ENCODE measurements at places on chromosomes 6 and 20.
A peak's percentile ranks its signal among the peaks of the same experiment; 100 is the strongest.

DNA sequence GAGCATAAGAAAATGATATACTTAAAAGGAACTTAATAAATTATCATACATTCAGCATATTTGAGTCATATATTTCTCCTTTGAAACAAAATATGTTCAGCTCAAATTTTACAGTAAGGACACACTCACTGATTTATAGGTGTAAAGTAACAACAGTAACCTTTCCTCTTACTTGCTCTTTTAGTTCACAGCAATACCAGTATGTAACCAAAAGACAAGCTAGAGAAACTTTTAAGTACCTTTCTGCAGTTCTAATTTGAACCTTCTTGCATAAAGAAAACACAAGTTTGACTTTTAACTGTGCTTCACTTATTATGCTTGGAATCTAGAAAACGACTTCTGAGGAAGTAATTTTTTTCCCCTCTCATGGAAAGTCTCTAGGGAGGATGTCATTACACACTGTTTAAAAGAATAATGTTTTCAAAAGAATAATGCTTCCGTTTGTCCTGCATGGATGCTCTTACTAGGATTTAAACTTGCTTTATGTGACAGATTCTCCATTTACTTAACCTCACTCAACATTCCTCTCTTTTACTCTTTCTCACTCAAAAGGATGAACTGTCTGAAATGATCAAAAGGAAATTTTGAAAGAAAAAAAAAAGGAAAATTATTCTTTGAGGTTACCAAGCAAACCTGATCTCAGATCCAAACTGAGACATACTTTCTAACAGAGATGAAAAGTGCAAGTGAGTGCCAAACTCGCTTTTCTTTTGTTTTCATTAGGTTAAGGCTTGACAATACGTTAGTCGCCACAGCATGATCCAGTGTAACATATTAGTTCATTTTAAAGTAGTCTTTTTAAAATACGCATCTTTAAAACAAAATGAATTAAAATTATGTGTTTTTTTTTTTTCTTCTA is 22.4 kb upstream of the CALHM6 start:
- no peak for DNase-seq

- DNase-seq: no peak
Observed at GRCh38 chr20:56032251-56032650, 26.9 kb upstream of the CBLN4 start.

- DNase-seq: no peak
Observed at GRCh38 chr6:158954753-158955152, 45.2 kb downstream of the RSPH3 start.

DNA sequence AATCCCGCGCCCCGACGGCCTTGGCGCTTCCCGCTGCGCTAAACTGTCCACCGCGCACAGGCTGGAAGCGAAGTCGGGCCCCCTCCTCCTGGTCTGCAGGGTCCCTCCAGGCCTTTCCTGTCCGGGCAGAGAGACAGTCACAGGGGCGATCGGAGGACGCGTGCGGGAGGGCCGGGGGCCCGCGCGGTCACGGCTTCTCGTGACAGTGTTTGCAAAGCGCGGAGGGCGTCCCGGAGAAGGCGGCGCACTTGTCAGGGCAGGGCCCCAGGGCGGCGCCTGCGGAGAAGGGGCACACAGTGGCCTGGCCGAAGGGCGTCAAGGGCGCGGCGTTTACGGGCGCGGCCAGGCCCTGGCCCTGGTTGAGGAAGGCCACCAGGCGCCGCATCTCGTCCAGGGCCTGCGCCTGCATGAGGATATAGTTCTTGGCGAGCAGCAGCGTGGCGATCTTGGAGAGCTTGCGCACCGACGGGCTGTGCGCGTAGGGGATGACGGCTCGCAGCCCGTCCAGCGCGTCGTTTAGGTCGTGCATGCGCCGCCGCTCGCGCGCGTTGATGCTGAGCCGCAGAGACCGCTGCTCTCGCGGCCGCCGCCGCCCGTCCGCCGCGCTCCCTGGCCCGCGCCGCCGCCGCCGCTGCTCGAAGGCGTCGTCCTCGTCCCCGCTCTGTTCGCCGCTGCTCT is 763 bp downstream of the BHLHE23 start:
- DNase-seq: no peak

GRCh38 chr6:143426026-143426425 is 24.5 kb downstream of the ADAT2 start:
- no peak for DNase-seq

DNA sequence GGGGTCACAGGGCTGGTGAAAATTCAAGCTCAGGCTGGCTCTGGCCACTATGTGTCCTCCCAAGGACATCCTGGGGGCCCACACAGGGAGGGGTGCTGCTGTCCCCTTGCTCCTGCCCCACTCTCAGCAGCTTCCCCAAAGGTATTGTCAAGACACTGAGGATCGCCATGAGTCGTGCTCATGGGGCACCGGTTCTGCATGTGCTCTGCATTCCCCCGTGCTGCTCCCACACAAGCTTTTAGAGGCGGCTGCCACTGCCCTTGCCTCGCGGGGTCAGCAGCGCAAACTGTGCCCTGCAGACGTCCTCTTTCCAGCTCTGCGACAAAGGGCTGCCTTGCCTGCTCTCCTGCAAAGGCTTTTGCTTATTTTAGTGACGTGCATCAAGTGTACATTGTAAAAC is 179.8 kb downstream of the ERMARD start:
- no peak for DNase-seq

- no peak for DNase-seq
Observed at GRCh38 chr6:16816891-16817290, 55.6 kb upstream of the ATXN1 start.

- DNase-seq: no peak
Observed at GRCh38 chr6:16097382-16098171, 31.3 kb upstream of the MYLIP start.

- no peak for DNase-seq
Observed at GRCh38 chr6:77796824-77797809, 144.3 kb downstream of the MEI4 start.

DNA sequence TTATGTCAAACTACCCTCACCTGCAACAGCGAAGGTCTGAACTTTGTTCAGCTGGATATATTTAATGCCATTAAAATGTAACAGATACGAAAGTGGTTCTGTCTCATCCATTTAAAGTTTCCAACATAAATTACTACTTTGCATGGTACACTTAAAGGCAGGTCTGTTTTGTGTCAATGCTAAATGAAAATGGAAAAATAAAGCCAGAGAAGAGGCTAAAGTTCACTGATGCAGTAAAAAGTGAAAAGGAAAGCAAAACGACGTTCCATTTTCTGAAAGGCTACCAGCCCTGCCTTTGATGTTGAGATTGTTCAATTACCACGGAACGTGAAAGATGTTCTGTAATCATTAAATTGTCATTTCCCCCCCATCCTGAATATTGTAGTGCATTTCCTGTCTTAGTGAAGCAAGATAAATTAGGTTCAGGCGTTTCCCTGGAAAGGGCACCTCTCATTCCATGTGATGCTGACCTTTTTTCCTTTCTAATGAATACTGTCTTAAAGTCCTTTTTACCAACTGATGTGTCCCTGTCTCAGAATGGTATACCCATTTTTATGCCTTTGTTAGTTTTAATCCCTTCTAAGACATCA is 334.7 kb upstream of the JAG1 start:
- DNase-seq: no peak

GRCh38 chr6:88698661-88699060 is 264.8 kb downstream of the RNGTT start:
- no peak for DNase-seq

- peak; percentile 49 for DNase-seq
Observed at GRCh38 chr20:50439539-50440453, 70.4 kb upstream of the PTPN1 start.

GRCh38 chr20:32470025-32470861 is 112.1 kb downstream of the ASXL1 start:
- peak; percentile 68 for DNase-seq

DNA sequence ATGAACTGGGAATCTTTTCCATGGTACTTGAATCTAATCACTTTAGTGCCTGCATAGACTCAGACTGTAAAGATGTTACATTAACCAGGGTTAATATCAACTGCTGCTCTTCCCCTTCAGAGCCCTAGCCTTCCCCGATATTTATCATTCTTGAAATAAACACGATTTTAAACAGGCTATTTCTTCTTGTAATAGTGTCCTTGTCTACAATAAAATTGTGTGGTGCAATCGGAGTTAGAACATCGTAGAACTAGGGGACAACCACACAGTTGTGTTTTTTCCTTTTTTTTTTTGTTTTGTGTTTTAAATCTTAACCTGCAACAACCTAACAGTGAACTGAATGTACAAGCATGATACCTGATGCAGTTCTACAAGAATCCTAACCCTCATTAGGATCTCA is 4.5 kb downstream of the GJA1 start:
- no peak for DNase-seq

GRCh38 chr6:84560436-84561390 is 203.7 kb downstream of the TBX18 start:
- DNase-seq: no peak

DNA sequence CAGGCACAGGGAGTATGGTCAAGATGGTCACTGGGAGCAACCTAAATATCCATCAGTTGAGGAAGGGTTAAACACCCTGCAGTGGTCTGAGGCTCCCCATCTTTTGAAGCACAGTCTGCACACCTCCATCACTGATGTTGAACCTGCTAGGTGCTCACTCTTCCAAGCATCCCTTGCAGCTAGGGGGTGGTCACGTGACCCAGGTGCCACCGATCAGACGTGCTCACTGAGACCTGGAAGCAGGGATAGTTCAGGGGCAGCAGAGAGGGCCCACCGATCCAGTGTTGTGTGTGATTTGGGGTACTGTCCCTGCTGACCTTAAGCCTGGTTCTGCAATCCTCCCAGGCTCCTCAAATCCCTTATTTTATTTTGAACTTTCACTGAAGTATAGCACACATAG is 134.6 kb downstream of the CEBPB start:
- DNase-seq: no peak

DNA sequence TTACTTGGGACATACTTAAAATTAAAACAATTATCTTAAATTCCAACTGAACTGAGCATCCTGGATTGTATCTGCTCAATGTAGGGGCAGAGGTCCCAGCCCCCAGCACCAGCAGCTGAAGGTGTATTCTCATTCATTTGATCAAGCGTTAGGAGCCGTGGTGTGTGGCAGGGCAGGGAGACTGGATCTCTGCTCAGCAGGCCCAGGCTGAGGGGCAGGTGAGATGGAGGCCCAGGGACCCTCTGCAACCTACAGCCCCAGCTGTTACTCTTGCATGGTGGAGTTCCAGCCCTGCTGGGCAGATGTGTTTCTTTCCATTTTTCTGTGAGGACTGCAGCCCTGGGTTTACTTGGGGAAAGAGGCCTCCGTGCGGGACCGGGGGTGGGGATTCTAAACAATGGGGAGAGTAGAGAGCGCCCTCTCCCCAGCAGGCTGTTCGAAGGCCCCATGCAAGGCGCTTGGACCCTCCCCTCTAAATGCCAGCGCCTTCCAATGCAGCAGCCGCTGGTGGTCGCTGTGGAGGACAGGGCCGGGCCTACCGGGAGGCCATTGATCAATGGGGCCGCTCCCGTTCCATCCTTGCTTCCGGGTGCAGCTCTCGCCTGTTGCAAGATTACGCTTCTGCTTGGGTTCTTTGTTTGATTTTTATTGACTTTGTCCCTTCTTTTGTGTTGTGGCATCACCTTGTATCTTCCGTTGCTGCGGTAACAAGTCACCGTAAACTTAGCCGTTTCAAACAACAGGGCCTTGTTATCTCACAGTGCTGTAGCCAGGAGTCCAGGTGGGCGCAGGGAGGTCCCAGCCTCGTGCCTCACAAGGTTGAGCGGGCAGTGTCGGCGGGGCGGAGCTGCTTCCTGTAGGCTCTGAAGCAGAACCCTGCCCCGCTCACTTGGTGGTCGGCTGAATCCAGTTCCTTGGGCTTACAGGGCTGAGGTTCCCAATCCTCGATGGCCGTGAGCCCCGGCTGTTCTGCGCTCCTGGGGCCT is 134.8 kb upstream of the PHACTR3 start:
- DNase-seq: no peak

- no peak for DNase-seq
Observed at GRCh38 chr6:39230654-39231035, 1.4 kb upstream of the KCNK5 start.

GRCh38 chr20:1823450-1823844 is 71.8 kb upstream of the SIRPA start:
- DNase-seq: no peak

DNA sequence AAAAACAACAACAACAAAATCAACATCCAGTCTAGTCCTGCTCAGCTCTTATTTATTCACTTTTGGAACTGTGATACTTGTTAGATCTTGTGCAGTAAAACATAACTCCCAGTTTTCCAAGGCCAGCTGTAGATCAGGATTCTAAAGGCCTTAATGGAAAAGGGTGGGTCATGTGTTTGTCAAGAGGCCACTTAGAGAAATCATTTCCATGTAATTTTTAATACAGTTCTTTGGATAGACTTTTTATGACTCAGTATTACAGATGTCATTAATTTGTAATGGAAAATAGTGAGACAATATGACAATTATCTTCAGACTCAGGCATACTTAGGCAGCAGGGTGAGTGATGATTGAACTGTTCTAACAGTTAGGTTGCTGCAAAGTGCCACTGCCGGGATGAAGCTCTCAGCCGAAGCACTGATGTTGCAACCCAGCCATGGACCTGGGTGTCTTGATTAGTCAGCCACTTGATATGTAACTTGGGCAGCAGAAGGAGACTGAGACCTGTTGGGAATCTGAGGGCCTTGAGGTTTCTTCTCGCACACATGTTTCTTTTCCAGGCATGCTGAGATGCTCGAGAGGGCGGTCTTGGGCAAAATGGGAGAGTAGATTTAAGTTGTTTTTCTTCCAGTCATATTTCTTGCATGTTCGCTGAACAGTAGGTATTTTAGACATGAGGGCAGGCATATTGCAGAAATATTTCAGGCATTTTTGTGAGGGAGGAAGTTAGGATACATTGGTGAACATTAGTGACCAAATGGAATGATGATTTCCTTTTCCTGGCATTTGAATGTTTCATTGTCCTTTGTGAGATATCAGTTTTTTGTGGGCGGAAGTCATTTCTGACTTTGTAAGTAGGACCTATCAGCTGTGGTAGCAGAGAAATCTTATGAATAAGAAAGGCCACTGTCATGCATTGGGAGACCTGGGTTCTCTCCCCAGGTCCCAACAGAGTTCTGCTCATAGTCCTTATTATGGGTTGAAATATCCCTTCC is 52.3 kb downstream of the SLX4IP start:
- no peak for DNase-seq

- no peak for DNase-seq
Observed at GRCh38 chr20:61661025-61661424, 404.7 kb downstream of the TAF4 start.

- DNase-seq: no peak
Observed at GRCh38 chr6:18136260-18136659, 13.8 kb upstream of the NHLRC1 start.

DNA sequence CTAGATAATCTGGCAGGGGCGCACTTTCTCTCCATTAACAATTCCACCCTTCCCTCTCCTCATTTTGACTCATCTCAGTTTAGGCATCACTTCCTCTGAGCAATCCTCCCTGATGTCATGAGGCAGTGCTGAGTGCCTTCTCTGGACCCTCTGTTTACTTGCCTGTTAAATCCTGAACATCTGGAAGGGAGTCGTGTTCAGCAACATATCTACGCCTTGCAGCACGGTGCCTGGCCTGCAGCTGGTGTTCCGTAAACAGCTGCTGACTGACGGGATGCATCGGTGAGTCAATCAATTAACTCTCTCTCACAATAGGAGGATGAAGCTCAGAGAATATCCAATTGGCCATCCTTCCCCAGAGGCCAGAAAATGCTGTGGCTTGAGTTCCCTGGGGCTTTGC is 613.5 kb downstream of the PTPRT start:
- no peak for DNase-seq
